Endothelial cell (in vitro differentiated cells): ENCODE measurements at places on chromosomes 2 and 18.

DNA sequence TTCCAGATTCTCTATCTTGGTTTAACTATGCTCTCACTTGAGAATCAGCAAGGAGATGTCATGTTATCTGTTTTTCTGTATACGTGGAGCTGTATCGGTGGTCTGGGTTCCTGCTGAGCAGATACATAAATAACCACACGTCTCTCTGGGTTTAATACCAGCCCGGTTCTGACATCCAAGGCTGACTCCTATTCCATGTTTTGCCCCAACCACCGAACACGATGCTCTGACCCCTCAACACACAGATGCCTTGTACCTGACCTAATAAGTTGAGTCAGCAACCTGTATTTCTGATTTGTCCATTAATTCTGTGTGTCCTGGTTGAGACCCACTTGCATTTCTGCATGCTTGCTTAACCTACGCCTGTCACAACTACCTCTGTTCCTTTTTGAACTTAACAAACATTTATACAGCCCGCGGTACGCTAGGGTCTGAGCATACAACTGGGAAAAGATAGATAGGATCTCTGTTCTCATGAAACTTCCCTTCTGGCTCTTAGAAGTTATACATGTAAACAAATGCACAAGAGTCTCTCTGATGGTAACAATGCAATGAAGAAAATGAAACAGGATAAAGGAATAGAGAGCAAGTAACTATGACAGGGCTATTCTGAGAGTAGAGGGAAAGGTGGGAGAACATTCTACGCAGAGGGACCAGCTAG is 480.4 kb downstream of the PARD3B start:
- DNase-seq: no peak

- DNase-seq: no peak
Measured at GRCh38 chr2:239533569-239534316, 132.9 kb upstream of the HDAC4 start.

GRCh38 chr2:230144355-230144754 is 75.4 kb downstream of the SP110 start:
- no peak for DNase-seq

- DNase-seq: peak; percentile 69
Measured at GRCh38 chr2:232523682-232524597, 2.0 kb upstream of the CHRND start.

GRCh38 chr2:54076586-54076985 is 38.8 kb upstream of the ACYP2 start:
- DNase-seq: no peak

- peak; percentile 98 for DNase-seq
Measured at GRCh38 chr18:21600526-21601410, at the start of gene ESCO1. Gene ESCO1, minus strand, starts transcription at chr18:21600704. Its CDS starts 25,861 bp downstream, at chr18:21574843.

- DNase-seq: no peak
Measured at GRCh38 chr2:134310107-134311079, 56.5 kb downstream of the MGAT5 start.

DNA sequence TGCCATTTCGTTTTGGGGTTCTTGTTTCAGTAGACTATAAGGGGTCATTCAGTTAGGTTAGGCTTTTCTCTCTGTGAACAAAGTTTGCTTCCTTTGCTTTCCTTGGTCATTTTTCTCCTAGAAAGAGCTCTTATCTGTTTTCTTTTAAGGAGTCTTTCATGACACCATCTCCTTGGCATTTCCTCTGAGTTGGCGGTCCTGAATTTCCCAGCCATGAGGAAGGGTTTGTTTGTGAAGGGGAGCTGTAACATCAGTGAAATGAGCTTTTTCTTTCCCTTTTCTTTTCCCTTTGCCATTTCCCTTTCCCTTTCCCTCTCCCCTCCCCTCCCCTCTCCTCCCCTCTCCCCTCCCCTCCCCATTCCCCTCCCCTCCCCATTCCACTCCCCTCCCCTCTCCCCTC is 61.7 kb downstream of the MAP4K4 start:
- peak; percentile 17 for DNase-seq

DNA sequence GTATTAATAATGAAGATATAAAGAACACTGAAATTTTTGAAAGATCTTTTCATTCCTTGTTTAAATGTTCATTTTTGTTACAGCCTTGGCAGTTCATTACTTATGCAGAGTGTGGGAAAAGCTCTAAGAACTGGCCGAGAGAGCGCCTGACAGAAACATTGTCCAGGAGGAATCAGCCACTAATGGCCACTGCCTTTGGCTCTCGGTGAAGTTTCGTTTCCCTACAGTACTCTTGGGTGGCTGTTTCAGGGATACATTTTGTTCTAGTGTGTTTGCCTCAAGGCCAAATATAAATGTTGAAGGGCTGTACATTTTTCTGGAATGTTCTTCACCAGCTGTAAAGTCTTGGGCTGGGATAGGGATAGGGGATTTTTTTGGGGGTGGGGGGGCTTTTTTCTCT is 10.7 kb downstream of the SPTBN1 start:
- DNase-seq: no peak

DNA sequence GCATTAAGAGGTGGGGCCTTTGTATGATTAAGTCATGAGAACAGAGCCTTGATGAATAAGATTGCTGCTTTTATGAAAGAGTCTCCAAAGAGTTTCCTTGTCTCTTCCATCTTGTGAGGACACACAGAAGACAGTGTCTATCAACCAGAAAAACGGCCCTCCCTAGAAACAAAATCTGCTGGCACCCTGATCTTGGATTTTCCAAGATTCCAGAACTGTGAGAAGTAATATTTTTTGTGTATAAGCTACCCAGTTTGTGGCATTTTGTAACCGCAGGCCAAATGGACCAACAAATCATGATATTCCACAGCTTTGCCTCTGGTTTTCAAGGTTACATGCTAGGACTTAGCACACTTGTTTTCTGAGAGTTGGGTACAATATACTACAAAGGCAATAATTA is 687.8 kb downstream of the TDRD15 start:
- no peak for DNase-seq

DNA sequence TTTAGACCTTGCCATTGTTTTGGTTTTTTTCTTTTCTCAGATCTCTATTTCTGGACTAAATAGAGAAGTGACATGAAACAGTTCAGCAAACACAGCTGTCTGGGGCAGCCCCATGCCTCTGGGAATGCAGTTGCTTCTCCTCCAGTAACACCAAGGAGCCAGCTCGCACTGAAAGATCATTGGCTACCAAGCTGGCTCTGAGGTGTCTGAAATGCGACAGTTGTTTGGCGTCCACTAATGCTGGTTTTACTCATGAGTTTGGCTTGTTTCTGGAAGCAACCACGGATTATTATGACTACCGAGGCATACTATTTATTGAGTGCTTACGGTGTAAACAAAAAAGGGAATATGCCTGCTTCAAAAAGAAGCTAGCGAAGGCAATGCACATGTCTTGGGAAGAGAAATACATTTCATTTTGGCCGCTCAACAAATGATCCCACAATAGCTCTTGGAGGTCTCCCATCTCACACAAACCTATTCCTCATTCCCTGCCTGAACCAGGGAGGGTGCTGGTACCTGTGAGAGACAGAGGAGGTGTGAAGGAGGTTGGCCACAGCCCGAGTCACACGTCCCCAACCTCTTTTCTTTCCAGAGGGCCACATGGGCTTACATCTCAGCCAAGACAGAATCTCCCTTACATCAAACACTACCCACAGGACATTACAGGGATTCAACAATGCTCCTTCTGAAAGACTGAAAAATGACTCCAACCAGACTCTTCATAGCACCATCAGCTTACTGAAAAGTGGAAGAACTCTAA is 37.5 kb upstream of the NEB start:
- DNase-seq: no peak

DNA sequence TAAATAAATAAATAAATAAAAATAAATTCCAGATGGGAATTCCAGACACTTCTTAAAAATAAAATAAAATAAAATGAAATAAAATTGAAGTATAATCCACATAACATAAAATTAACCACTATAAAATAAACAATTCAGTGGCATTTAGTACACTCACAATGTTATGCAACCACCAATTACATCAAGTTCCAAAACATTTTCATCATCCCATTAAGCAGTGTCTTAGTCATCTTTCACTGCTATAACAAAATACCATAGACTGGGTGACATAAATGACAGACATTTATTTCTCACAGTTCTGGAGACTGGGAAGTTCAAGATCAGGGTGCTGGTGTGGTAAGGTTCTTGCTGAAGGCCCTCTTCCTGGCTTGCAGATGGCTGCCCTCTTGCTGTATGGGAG is 22.6 kb upstream of the PROKR1 start:
- no peak for DNase-seq

GRCh38 chr18:11982981-11983380 is 1.7 kb downstream of the IMPA2 start:
- DNase-seq: no peak

DNA sequence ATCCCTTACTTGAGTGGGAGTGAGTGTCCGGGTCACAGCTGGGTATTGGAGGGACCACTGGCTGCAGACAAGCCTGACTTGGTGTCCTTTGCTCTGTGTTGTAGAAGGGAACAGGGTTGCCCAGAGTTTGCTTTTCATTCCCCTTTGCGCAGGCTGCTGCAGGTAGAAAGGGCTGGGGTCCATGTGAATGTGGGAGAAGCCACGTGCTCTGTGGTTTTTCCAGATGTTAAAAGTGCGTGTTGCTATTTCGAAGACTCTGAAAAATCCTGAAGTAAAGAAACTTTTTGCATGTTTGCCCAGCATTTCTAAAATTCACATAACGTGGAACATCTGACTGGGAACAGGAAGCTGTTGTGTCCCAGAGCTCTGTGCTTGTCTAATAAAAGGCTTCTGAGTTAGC is 28.8 kb downstream of the GLI2 start:
- no peak for DNase-seq

DNA sequence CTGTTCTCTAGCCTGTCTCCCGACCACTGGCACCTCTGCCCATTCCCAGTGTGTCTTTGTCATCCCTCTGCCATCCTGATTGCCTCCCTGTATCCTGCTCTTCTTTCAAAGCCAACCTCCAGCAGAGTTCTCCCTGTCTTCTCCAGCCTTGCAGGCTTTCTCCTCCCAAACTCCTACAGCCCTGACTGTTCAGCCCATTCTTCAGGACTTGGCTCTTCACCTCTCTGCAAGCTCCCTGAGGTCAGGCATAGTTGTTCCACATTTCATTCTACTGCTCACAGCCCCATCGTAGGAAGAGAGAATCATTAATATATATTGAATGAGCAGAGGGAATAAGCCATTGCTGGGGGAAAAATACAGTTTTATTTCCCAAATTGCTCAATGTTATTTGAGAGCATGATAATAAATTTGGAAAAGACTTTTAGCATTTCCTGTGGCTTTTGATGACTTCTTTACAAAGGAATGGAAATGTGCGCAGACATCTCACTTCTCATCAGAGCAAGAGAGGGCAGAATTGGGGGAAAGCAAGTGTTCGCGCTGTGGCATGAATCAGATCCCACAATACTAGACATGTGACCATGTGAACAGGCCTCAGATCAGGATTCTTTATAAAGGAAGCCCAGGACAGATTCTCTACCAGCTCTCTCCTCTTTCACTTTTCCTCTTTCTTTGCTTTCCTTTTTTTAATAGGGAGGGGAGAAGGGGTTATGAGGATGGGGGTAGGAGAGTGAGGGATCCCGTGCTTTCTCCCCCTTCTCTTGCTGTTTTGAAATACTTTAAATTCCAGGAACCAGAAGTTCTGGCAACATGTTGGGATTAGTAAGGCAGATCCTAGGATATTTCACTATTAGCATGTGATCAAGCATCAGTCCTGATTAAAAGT is 37.4 kb downstream of the EPAS1 start:
- DNase-seq: no peak

GRCh38 chr2:241279828-241280227 is 35.6 kb downstream of the HDLBP start:
- no peak for DNase-seq

GRCh38 chr2:199136681-199137080 is 321.1 kb downstream of the SATB2 start:
- DNase-seq: no peak

DNA sequence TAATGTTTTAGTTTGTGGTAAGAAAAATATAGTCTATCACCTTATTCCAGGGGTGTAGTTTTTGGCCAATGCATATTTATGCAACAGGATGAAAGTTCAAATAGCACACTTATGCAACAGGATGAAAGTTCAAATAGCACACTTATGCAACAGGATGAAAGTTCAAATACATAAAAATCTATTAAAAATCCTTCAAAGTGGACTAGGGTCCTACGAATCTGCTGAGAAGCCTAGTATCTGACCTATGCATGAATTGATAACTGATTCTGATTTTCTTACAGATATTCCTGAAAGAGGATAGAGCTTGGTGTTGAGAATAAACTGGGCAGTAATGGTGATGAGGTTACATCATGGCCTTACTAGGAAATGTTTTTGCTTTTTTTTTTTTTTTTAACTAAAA is 2.8 kb downstream of the PECR start:
- DNase-seq: no peak

DNA sequence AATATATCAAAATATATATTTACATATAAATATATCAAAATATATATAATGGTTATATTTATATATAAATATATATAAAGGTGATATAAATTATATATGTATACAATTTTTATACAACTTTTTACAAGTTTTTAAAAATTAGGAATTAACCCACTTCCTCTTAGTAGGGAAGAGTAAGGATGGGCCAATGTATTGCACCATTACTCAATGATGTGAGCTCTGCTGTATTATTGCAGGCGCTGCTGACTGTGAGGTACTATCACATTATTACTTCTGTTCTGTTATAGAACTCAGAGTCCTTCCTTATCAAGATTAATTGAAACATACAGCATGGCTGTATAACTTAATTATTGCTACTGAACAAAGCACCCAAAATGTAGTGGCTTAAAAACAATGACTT is 46.0 kb downstream of the CCDC195 start:
- no peak for DNase-seq

DNA sequence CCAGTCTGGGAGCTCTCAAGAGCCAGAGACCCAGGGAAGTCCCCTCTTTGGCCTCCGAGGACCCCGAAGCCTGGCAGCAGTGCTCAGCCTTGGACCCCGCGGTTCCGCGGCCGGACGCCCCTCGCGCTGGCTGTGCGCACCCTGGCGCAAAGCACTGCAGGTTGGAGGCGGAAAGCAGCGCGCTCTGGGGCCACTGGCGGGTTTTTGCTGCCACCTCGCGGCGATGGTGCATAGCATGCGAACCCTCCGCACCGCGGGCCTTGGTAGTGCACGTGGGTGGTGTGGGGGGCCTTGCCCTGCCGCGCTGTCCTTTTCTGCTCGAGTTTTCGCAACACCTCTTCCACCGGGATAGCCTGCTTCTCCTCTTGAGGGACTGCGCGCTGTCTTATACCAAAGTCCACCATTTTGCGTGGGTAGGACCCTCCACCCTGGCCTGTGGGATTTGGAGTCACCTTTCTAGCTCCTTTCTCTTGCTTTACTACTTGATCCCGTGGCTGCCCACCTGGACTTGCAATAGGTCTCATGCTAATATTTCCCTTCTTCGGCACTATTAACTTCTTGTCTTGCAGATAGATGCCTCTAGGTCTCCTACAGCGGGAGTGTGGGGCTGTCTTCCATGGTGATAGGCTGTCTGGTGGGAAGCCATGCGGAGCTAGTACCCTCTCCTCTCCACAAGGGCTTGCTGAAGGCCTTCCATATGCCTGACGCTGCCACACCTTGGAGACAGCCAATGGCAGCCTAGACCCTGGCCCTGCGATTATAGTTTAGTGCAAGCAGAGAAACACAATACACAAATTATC is 14.3 kb downstream of the SIX3 start:
- DNase-seq: peak; percentile 94

- no peak for DNase-seq
Measured at GRCh38 chr2:118762290-118762689, 85.2 kb downstream of the EN1 start.
